Stimulated activated CD4-positive, alpha-beta T cell treated with anti-CD3 and anti-CD28 coated beads, Interleukin-4, amount 100 ng/mL, for 4 hours (primary cell): ENCODE measurements at places on chromosomes 3 and 15.

DNA sequence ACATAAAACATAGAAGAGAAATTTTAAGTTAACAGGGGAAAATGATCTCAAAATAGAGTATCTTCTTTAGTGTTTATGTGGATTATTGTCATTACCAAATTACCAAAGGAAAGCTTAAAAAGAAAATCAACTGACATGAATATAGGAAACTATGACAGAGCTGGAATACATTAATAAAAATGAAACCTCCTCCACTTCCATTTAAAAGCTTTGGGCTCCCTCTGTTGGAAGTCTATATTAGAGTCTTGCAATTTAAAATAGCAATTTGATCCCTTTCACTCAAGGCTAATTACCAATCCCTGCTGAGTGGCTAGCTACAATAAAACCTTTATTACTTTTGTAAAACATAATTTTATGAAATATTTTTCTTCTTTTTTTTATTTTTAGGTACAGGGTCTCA is 61.4 kb upstream of the IMPG2 start:
- no peak for DNase-seq

GRCh38 chr3:137835096-137835495 is 71.0 kb downstream of the SOX14 start:
- DNase-seq = no peak

GRCh38 chr3:184332370-184333090 is 4.9 kb upstream of the FAM131A start:
- no peak for DNase-seq

- DNase-seq = peak; percentile 49
Measured at GRCh38 chr3:42096796-42097565, 5.8 kb downstream of the TRAK1 start.

DNA sequence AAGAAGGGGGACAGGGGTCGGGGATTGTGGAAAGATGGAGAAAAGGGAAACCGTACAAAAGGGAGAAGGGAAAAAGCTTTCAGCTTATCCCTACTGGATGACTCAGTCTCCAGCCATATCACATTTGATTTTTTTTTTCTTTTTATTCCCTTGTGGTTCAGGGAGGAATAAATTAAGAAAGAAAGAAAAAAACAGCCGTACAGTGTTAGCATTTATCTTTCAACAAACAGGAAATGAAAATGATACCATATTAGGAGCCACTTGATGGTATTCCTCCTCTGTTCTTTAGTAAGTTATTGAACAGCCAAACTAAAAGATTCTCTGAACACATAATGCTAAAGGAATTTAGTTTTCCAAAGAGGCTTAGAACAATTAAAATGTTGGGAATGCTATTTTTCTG is 594.4 kb downstream of the FOXP1 start:
- no peak for DNase-seq

GRCh38 chr15:48888191-48888590 is 10.3 kb downstream of the EID1 start:
- no peak for DNase-seq

DNA sequence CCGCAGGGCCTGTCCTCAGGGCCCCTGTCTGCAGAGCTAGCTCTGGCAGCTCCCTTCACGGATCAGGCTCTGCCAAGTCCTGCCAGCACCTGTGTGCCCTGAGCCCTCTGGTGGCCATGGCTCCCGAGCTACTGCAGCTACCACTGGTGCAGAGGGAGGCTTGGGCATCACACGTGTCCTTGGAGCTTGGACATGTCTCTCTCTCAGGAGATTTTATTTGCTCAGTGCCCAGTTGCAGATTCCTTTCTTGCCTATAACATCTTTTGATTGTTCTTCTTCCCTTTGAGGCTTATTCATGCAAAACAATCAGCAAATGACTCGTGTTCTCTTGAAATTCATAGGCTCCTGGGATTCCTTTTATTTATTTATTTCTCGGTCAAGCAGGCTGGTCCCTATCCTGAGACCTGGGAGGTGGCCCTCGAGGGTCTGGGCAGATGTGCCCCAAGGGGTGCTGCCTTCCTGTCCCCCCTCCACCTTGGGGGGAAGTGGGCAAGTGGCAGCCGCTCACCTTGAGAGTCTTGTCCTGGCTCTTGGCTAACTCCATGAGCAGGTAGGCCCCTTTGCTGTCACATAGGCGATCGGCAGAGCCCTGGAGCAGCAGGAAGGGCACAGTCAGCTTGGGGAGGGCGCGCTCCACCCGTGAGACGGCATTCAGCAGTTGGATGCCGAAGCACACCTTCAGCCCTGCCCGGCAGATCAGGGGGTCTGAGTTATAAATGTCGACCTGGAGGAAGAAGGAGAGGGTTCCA is 21.9 kb downstream of the ABTB1 start:
- DNase-seq = peak; percentile 31

- DNase-seq = no peak
Measured at GRCh38 chr3:64053581-64053980, 30.3 kb upstream of the PSMD6 start.
